ENCODE measurements at places on chromosomes 1 and 21.

DNA sequence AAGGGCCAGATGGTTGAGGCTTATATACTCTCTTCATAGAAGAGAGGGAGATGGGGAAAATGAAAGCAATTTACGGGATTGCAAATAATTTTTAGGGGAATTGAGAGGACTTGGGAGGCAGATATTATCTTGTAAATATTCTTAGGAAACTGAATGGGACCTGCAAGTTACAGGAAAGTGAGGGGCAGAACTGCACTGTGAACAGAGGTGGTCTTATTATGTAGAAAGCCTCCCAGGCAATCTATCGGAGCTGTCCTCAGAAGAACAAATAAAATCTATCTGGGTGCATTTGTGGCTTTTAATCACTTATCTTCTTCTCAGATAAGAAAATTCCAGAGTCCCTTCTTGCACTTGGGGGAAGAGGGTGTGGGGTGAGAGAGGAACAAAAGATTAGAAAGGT lies 223.5 kb downstream of the RHOU start:
- DNase-seq = no peak

DNA sequence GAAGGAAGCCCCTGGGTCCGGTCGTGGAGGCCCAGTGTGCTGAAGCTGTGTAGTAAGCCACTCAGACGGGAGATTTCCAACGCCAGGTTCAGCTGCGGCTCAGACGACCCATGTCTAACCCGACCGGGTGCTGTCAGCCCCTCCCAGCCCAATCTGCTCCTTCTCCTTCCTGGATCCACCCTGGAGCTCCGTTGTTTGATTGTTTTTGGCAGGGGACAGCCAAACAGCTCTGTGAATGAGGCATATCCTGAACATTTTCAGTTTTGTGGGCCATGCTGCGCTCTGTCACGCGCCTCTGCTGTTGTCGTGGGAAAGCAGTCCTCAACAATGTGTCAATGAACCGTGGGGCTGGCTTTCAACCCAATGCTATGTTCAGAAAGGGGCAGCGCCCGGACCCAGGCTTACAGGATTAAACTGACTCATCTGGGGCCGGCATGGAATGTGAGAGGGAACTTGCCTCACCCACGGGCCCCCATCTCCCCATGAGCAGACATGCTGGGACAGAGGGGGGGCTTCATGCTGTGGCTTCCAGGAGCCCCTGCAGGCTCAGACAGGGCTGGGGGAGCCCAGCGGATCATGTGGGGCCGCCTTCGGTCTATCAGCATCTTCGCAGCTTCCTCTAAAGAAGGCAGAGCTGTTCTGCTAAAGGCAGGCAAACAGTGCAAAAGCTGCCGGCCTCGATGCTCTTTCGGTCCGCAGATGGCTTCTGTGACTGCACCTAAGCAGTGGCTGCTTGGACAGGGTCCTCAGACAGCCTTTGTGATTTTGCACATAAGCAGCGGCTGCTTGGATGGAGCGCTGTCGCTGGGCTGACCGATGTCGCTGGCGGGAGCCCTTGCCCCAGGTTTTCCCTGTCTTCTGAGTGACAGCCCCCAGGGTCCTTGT lies 101.7 kb downstream of the RIPK4 start:
- DNase-seq = no peak

- no peak for DNase-seq
Observed at GRCh38 chr1:16628361-16629111, 15.2 kb upstream of the NBPF1 start.

DNA sequence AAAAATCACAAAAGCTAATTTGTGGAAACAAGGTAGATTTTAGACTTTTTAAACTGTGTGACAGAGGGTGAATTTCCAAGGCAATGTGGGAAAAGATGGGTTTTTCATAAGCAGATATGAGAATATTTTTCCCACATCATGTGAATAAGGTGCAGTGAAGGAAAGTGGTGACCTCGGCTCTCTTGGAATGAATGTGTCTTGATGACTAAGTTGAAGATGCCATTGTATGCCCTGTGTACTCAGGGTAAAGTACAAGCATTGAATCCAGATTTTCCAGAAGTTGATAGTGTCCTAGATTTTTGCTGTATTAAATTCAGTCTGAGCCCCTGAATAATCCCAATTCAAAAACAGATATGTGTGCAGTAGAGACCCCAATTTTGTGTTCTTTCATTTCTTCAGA lies 442.6 kb upstream of the ADGRL2 start:
- no peak for DNase-seq

DNA sequence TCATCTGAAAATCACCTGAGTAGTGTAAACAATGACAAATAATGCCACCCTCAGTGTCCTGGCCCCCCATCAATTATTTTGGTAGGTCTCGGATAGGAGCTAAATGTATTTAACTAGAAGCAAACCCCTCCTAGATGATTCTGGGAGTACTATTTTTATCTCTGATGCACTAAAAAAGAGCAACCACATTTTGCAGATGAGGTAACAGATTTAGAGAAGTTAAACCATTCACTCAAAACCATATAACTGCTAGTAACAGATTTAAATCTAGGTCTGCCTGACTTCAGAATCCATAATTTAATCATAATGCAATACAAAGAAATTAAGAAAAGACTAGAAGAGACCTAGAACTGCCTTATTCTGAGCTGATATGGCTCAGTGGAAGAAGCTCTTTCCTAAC lies 17.3 kb upstream of the PTCH2 start:
- no peak for DNase-seq

DNA sequence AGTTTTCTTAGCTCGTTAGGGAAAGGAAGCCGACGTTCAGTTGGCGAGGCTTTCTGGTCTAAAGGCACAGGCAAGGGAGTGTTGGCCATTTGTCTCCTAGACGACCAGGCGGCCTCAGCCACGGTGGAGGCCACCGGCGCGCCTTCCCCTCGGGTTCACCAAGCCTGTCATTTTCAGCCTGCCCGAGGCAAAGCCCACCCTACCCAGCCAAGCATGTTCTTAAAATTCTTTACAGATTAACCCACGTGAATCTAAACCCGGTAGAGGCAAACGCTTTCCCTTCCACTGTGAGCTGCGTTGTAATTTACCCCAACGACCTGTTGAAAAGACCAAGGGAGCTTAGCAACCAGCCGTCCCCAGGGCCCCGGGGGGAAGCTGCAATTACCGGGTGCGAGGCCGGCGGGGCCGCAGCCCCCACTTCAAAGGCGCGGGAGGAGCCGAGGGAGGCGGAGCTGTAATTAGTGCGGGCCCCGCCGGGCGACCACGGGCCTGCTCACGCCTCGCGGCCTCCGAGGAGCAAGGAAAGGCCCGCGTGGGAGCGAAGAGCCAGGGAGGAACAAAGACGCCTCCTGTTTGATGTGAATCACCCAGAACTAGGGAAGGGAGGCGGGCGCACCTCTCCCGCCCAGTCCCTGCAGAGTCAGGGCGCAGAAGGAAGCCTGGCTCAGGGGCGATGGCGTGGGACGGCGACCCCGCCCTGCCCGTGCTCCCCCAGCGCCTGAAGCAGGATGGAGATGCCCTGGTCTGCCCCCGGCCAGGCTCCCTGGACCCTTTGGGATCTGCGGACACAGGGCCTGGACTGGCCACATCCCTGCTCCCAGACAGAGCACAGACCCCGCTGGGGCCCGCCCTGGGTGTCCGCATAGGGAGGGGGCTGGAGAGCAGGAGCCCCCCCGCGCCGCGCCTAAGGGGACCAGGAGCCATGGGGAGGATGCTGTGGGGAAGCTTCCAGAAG lies 12.1 kb upstream of the TSPEAR start:
- no peak for DNase-seq

DNA sequence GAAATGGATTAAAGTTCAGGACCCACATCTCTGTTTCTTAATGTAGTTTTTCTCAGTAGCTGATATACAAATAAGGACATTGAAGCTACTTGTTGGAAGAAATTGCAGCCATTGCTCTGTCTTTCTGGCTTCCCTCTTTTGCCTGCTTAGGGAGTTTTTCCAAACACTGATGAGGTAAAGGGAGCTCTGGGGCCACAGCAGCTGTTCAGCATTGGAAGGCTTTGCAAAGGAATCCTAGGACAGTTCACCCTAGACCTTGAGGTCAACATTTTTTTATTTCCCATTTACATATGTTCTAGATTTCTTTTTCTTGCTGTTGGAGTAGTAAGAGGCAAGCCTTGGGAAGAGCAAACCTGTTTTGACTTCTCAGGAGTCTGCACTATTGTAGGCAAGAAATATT lies 126.9 kb upstream of the PLPPR5 start:
- no peak for DNase-seq

GRCh38 chr1:203480084-203480483 lies 4.5 kb downstream of the PRELP start:
- no peak for DNase-seq

GRCh38 chr1:52702886-52703787 lies 5.0 kb upstream of the COA7 start:
- peak; percentile 89 for DNase-seq

- DNase-seq = no peak
Observed at GRCh38 chr1:164092603-164093353, 466.2 kb upstream of the PBX1 start.

- DNase-seq = no peak
Observed at GRCh38 chr1:206470692-206471414, 577 bp downstream of the IKBKE start.

DNA sequence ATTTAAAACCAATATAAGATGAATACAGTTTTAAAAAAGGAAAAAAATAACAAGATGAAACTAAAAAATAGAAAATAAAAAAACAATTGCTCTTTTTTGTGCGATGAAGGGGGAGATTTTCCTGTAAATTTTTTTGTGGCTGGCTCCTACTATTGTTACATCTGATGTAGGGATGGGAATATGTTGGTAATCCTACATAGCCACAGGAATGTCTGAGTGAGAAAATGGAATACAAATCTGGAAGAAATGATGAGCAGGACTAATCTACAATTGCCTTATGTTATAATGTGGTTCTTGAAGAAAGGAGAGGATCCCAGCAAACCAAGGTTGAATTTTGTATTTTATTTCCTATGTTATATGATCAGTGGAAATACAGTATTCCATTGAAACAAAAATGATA lies 40.9 kb downstream of the ATP6V1G3 start:
- DNase-seq = no peak

DNA sequence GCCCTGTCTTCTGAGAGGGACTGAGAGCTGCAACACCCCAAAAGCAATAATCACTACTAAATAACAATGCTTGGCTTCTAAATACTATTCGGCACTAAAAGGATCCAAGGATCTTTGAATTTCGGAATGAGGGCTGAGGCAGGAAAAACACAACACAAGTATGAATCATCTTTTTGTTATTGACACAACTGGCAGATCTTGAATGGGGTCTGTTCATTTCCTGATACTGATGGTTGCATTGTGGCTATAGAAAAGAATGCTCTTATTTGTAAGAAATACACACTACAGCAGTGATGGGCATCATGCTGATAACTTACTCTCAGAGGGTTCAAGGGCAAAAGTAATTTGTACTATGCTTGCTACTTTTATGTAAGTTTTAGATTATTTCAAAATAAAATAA lies 149.2 kb upstream of the PLD5 start:
- DNase-seq = no peak

GRCh38 chr21:45572783-45573451 lies 30.7 kb upstream of the SLC19A1 start:
- no peak for DNase-seq

GRCh38 chr1:94236013-94236491 lies 1.3 kb downstream of the ARHGAP29 start:
- DNase-seq = no peak

DNA sequence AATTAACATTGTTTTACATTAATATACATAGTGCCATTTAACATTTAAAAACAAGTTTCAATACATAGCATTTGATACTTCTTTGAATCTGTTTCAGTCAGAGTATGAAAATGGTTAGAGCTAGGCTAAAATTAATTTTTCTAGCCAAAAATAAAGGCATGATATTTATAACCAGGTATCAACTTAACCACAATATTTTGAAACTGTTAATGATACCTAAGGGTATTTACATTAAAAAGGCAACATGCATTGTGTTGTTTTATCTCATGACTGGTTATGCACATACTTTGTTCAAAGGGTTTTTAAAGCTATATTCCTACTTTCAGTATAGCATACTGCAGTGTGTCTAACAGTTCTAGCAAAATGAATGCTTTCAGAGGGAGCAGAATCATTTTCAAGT lies 130.0 kb downstream of the HS2ST1 start:
- DNase-seq = no peak

- no peak for DNase-seq
Observed at GRCh38 chr1:28642056-28642846, 616 bp downstream of the TAF12 start.

Data from Panc1 (cell line).